Right forelimb (tissue), 1 donor: ENCODE measurements at places on chromosomes 5 and 9.

GRCh38 chr5:181084621-181085195, 44.6 kb downstream of the BTNL9 start:
- DNase-seq: no peak

DNA sequence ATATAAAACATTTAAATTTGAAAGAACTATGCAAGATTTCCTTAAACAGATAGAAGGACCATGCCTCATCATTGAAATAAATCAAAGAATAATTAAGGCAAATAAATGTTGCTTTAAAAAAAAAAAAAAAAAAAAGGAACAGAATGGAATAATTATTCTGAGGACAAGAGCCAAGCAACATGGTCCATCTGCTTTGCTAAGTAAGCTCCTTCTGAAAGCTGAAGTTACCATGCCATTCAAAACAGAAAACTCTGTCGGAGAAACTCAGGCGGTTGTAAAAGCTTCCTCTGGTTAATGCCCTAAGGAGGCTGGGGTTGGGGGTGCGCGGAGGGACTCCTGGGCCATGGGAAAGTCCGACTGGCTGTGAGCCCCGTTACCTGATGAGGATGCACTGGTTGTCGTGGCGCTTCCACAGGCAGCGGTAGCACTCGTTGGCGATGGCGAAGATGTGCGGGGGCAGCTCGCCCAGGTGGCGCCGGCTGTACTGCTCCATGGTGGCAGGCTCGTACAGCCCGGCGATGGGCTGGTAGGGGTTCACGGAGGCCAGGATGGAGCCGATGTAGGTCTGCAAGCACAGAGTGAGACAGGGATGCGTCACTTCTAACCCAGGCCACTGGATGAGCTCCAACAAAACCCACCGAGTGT, 141.7 kb downstream of the MYO10 start:
- no peak for DNase-seq

GRCh38 chr5:92380069-92380770, 997.1 kb upstream of the ARRDC3 start:
- DNase-seq: no peak

DNA sequence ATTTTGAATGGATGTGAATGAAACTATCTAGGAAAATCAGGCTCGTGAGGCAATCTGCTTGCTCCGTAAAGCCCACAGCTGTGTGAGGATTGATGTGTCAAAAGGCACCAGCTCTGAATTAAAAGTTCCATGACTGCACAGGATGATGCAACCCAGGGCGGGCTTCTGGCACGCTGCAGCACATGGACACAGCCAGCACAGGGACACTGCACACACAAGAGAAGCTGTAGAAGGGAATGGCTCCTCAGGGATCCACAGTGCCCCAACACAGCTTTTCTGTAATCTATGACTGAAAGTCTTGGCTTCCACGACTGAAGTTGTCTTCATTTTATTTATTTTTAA, 151.0 kb downstream of the GCNT1 start:
- peak; percentile 70 for DNase-seq

GRCh38 chr5:178630475-178630930, 3.7 kb upstream of the CLK4 start:
- no peak for DNase-seq

DNA sequence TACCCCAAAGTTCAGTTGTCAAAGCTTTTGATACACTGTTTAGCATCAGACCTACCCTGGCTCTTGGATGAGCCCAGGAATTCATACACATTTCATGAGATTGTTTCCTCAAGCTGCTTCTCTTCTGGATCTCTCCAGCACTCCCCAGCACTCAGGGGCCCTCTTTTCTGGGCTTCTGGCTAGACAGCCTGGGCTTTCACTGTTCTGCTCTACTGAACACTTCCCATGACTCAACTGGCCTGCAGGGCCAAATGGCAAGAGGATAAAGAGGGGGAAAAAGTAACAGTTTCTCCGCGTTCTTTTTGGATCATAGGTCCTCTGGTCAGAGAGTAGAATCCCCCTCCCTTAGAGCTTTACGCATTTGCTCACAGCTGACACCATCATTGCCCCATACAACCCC, 20.9 kb upstream of the LURAP1L start:
- no peak for DNase-seq

DNA sequence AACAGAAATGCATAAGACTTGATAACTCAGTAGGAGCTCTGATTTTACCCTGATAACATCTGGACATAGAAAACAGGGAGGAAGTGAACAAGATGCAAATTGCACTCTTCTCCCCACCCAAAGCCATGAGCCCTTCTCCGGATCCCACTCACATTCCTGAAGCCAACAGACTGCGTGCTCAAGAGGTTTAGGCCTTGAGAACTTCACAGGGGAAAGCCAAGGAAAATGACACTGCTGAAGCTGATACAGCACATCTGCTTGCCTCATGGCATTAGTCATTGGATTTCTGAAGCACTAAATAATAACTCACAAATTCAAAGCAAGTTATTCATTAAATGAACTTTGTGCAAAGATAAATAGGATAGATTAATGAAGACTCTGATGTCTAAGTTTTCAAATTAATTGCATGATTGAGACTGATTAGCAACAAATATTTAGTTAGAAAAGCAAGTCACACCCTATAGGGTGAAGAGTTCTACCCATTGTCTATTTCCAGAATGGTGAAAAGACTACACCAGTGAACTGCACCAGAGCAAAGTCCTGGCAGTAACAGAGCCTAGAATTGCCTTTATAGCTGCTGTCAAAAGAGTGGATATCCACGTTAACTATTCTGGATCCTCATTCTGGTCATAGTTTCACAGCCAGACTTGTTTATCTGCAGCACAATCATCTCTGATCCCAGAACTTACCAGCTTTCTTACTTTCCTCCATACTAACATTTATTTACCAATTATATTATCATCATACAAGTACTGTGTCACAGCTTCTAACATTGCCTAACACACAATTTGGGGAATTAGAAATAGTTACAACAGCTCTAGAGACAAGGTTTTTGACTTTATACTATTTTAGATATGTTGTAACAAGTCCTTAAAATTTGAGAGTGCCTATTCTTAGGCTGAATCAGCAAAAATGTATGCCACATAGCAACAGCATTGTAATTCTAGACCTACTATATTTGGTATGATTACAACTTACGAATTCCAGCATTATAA, 432.1 kb upstream of the RGMB start:
- no peak for DNase-seq

DNA sequence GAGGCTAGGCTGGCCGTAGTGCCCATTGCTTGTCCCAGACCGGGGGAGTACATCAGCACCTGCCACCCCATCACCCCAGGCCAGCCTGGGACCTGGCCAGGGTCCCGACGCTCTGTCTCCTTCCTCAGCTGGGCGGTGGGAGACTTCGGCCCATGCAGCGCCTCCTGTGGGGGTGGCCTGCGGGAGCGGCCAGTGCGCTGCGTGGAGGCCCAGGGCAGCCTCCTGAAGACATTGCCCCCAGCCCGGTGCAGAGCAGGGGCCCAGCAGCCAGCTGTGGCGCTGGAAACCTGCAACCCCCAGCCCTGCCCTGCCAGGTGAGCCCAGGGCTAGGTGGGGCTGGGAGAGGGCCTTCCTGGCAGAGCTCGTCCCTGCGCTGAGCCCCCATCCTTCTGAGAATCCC, 16.5 kb upstream of the CACFD1 start:
- no peak for DNase-seq

DNA sequence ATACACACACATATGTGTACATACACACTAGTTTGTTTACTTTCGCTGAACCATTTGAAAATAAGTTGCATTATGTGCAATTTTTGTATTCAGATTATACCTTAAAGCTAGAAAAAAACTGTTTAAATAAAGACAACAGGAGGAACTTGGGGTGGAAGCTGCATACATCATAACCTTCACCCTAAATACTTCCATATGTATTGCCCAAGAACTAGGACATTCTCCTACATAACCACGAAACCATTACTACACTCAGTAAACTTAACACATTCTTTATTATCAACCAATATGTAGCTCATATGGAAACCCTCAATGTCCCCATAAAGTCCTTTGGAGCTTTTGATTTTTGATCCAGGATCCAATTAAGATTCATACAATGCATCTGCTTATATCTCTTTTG, 83.3 kb downstream of the GIN1 start:
- DNase-seq: no peak

DNA sequence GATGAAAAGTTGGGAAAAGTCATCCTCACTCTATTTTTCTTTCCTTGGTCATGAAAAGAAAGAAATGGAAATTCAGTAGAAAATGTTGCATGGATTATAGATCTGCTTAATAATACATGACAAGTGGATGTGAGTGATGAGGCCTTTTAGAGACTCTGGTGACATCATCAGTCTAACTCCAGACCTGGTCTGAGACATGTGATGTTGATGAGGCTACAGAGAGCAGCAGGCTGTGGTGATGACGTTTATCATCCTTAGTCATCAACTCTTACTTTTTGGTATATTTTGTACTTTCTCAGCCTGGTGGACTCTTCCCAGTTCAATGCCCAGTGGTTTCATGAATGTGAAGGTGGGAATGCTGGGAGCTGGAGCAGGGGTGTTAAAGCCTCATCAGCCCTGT, 116.4 kb downstream of the TTLL11 start:
- no peak for DNase-seq

DNA sequence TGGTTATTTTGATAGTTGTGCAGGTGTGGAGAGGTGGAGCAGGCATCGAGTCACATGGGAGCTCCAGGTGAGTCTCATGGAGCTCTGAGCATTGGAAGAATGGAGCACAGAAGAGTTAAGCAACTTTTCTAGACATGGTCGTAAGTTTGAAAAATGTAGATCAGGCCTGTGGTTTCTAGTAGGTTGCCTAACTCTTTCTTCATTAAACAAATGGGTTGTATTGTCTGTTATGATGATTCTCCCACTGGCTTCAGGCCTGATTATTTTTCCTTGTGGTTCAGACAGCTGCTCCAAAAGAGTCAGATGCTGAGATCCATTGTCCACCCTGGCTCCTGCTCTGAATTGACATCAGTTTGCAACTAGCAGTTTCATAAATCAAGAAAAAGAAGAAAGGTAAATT, 80.3 kb upstream of the RPS23 start:
- no peak for DNase-seq

- no peak for DNase-seq
These were observed 285.3 kb upstream of the GRAMD2B start for GRCh38 chr5:126137891-126138280.

- no peak for DNase-seq
These were observed 11.2 kb downstream of the MRPS27 start for GRCh38 chr5:72308853-72309191.

- DNase-seq: no peak
These were observed 1751.3 kb upstream of the WWC1 start for GRCh38 chr5:166540156-166540555.

- no peak for DNase-seq
These were observed 185.7 kb downstream of the PBX3 start for GRCh38 chr9:125932746-125933455.

DNA sequence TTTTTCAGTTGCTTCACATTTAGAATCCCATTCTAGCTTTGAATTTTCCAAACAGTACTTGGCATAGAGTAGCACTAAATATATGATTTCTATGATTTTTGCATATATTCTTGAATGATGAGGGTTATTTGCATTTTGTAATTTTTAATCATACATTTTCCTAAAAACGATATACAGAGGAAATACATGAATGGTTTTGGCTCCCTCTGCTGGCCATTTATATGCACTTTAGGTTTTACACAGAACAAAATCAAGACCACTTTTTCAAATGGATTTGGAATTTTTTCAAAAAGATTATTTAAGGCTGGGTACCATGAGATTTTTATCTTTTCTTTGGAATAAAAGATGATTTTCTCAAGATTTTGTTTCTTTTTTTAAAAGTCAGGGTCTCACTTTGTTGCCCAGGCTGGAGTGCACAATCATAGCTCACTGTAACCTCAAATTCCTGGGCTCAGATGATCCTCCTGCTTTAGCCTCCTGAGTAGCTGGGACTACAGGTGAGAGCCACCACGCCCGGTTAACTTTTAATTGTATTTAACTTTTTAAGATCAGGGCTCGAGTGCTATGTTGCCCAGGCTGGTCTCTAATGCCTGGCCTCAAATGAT, 16.7 kb upstream of the COMMD10 start:
- no peak for DNase-seq

- DNase-seq: no peak
These were observed 38.3 kb upstream of the EGFL7 start for GRCh38 chr9:136624184-136624951.

GRCh38 chr5:79853676-79854418, 137.2 kb downstream of the MTX3 start:
- DNase-seq: no peak

DNA sequence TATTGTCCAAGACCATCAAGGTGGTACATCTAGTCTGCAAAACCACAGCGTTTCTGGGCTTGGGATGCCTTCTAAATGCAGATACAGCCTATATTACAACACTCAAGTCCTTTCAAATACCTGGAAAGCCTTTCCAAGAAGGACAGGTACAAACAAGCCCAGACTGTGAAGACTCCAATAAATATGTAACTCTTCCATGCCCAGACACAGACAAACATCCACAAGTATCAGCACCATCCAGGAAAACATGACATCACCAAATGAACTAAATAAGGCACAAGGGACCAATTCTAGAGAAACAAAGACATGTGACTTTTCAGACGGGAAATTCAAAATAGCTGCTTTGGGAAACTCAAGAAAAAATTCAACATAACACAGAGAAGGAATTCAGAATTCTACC, 152.7 kb upstream of the POC5 start:
- DNase-seq: no peak

DNA sequence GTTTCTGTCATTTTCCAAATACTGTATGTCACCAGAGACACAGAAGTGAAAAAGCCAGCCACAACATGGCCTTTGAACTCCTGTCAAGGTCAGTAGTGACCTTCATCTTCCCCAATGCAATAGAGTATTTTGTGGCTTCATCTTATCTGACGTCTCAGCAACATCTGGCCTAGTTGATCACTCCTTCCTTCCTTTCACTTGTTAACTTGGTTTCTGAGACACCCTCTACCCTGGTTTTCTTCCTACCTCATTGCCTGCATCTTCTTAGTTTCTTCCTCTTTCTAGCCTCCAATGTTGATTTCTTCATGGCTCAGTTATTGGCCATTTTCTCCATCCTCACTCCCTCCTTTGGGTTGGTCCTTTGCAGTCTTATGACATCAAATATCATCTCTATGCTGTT, 36.3 kb downstream of the GLIS3 start:
- DNase-seq: no peak

DNA sequence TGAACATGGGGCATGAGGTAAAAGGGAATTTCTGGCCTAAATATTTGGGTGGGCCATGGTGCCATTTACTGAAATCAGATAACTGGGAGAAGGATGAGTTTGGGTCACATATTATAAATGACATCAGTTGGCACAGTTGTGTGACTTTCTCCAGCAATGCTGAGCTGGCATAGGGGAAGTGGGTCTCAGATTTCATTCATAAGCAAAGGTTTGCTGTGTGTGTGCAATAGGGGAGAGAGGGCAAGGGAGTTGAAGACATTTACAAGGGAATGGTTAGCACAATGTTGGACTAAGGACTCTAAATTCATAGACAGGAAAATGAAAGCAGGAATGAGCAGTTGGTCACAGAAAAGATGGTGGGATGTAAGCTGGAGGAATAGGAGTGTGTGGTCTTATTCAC, 47.8 kb upstream of the KLF9 start:
- no peak for DNase-seq

DNA sequence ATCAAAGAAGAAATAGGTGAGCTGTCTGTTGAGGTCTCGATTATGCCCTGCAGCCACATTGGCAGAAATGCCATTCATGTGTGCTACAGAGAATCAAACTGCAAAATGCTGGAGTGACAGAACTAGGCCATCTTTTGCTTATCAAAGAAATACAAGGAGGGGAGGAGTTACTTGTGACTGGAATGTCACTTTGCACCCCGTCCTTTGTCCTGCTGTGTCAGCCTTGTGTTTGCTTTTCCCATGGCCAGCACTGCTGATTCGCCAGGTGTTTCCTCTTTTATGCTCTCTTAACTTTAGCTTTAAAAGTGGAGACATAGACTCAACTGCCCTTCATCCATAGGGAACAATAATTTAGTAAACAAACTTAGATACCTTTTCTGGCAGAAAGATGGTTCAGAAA, 54.3 kb downstream of the SLC46A2 start:
- no peak for DNase-seq
